NCI-H2029 (cell line): ENCODE measurements at places on chromosomes 7 and 10.

- DNase-seq: no peak
Measured at GRCh38 chr10:109774121-109774440, 149.2 kb downstream of the XPNPEP1 start.

DNA sequence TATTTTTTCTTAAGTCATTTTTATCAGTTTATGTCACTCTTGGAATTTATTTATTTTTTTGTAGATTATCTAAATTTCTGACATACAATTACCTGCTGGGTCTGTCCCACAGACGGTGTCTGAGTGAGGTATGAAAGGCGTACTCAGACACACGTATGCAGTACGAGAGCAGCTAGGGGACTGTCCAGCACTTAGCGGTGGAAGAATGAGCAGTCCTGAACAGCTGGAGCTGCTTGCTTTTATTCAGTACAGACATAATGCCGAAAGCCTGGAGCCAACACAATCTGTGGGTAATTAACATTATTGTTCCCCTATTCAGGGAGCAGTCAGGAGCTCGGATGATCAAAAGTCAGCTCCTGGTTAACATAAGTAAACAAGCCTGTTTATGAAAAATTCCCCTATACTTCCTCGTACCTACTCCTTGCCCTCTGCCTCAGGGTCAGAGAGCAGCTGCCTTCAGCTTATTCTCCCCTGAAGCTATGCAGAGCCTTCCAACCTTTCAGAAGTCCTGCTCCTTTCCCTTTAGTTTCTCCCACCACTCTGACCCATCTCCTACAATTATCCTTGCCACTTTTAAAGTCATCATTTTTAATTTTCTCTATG, 488.0 kb upstream of the POM121L12 start:
- DNase-seq: no peak

DNA sequence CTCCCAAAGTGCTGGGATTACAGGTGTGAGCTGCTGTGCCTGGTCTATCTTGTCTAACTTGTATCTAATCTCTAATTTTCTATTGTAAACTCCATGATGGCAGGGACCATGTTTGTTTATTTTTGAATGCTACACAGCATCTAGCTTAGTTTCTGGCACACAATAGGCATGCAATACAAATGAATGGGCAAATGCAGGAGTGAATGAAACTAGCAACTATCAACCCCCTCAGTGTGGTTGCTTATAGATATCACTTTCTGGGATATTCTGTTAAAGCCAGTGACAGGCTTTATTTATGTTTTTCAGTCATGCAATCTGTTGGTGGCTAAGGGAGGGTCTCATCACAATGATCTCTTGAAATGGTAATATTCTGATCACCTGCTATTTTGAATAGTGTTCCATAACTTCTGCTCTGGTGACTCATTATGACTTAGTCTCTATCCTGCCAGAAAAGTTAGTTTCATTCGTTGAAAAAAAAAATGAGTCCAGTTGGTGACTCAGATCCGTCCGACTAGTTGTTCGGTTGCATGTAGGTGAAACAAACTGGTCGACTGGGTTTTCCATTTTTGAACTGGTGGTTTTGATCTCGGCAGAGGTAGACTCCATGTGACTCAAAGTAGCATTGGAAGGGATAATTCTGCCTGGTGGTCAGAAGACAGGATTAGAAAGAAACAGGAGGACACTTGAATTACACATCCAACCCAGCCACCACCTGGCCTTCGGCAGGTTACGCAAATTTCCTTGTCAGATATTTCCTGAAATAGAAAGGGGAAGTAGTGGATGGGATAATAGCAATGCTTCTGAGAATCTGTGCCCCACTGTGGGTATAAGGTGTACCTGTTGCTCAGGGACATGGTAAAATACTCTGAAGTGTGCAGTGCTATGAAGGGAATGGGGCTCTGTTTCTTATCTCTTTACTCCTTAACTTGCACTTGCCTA, 76.8 kb downstream of the GATA3 start:
- DNase-seq: no peak

GRCh38 chr10:93515071-93516005, 18.9 kb downstream of the CEP55 start:
- DNase-seq: no peak

DNA sequence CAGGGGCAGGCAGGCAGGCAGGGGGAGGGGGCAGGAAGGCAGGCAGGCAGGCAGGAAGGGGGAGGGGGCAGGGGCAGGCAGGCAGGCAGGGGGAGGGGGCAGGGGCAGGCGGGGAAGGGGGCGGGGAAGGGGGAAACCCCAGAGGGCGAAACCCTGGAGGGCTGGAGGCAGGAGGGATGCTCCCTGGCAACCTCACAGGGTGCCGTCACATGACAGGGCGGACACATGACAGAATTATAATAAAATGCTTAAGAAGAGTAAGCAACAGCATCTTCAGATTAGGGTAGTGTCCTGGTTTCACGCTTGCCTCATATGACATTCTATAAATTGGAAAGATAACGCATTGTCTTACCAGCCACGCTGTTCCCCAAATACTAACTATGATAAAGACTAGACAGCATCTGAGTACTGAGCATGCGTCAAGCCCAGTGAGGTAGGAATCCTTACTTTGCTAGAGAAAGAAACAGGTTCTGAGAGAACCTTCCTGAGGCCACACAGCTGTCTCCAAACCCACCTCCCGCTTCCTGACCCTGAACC, 131.6 kb downstream of the DIP2C start:
- DNase-seq: no peak

DNA sequence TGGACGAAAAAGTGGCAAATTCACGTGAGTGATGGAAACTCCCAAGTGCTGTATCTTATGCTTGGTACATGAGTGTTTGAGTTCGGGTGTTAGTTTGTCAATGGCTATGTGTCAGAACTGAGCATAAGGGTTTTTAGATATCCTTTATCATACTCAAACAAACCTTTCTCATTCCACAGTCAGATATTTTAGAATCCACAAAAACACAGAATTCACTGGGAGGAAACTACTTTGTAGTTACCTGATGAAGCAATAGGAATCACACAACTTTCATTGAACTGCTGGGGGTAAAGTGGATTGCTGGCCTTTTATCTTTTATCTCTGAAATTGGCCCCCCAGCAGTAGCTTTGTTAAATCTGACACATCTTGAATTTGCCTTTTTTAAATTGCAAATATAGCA, 64.0 kb downstream of the DKK1 start:
- DNase-seq: no peak

- no peak for DNase-seq
Measured at GRCh38 chr10:95264227-95265051, 26.4 kb downstream of the PDLIM1 start.

- no peak for DNase-seq
Measured at GRCh38 chr7:38229884-38230642, 43.4 kb downstream of the TARP start.
